ENCODE measurements at places on chromosomes 7 and 10. TPM values are rescaled to one million over a fixed set of nuclear protein-coding genes. Genes with fewer than 3 reads are reported as not detected.

CACNA2D1 gene
- 275 TPM for total RNA-seq

PFKFB3 gene
- total RNA-seq, result 38.2 TPM

SAMD9 gene
- total RNA-seq, result 1.6 TPM

FFAR4 gene
- not detected for total RNA-seq

TRIL gene
- 8.8 TPM for total RNA-seq

DGKB gene
- 9.4 TPM for total RNA-seq

INPP5A gene
- 29.7 TPM for total RNA-seq

OR2A1 gene
- total RNA-seq, result not detected
